ENCODE measurements at places on chromosomes 12 and 14.
A peak's percentile ranks its signal among the peaks of the same experiment; 100 is the strongest.

DNA sequence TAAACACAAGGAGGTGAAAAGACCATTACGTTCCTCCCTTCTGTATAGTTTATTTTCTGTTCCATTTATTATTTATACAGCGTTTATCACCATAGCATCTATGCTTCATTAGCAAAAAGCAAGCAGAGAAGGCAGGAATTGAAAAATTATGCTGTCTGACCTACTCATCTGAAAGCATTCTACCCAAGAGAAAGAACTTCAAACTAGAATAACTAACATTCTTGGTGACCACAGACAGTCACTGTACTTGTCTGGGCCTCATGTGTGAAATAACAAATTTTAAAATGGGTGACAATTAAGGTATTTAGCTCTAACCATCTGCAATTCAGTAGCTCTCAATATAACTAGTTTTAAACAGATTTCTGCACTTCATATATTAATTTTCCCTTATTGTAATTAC lies 29.3 kb upstream of the PDE3A start:
- DNase-seq = no peak

DNA sequence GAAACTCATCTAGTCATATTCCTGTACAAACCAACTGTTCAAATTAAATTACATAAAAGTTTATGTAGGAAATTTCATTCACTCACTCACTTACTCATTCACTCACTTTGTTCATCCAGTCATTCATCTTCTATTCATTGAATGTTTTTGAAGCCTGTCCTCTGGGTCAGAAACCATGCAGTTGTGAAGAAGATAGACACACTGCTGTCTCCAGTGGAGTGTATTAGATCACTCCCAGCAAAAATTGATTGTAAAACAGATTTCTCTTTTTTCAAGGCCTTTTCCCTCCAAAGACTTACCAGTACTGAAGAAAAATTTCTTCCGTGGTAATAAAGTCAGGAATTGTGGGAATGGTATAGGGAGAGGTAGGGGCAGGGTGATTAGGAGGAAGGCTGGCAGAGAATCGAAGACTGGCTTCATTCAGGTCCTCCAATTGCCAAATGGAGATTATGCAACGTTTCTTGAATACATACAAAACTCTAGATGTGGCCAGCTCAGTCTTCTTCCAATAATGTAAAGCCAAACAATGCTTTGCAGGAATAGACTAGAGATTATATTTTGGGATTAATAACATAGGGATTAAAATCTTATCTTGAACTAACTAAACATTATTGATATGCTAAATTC lies 9.1 kb downstream of the LRRK2 start:
- no peak for DNase-seq

- no peak for DNase-seq
Measured at GRCh38 chr14:67151082-67151666, 38.1 kb upstream of the GARIN2 start.

- no peak for DNase-seq
Measured at GRCh38 chr12:120412421-120412820, 25.5 kb upstream of the COX6A1 start.

DNA sequence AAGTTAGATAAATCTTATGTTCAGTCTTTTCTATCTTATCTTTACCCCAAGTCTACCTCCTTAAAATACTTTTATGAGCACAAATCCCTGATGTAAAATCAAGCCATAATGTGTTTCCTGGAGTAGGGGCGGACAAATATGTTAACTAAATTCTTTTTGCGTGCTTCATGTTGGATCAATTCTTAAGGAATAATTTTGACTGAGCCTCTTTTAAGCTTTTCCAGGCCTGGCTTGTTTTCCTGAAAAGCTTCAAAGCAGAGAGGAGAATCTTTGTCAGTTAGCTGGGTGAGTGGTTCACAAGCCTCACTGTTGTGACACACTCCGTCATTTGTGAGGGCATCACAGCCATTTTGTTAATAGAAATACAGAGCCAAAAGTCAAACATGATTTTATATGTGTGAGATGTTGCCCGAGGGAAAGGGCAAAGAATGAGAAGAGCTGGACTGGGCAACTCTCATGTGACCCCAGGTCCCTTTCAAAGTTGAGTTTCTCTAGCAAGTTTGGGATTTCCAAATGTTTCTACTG lies 468.9 kb downstream of the RGS6 start:
- DNase-seq = no peak

GRCh38 chr14:32217301-32217700 lies 14.2 kb upstream of the RNU6-8 start:
- DNase-seq = no peak

DNA sequence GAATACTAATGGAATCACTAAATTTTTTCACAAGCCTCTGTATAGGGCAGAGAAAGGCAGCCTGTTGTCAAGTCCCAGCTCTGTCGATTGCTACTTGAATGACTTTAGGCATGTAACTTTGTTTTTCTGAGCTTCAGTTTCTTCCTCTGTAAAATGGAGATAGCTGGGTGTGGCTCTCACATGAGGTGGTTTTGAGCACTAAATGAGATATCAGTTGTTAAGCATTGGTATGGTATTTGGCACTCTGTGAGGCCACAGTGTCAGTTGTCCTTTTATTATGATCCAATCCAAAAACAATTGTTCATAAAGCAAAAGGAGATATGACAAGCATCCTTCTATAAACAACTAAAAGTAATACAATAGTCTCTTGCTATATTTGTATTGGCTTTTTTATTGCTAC lies 120.6 kb downstream of the DUSP6 start:
- no peak for DNase-seq

DNA sequence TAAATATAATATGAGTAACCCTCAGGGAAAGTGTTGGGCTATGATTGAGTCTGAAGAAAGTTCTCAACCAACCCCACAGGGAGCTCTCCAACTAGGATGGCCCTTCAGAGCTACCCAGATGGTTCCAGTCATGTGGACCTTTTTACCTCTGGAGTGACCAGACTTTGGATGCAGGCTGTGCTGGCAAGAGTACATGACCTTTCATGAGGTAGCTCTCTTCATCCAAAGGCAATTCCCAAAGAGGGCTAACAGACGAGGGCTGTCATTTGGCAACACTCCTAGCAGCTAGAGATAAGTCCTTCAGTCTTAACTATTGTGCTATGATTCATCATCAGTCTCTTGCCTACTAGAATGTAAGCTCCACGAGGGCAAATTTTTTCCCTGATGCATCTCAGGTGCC lies 75.4 kb downstream of the DUSP6 start:
- DNase-seq = no peak

GRCh38 chr12:91009319-91009950 lies 4.7 kb upstream of the EPYC start:
- DNase-seq = no peak

- peak; percentile 13 for DNase-seq
Measured at GRCh38 chr12:119659289-119659897, 8.5 kb upstream of the PRKAB1 start.

DNA sequence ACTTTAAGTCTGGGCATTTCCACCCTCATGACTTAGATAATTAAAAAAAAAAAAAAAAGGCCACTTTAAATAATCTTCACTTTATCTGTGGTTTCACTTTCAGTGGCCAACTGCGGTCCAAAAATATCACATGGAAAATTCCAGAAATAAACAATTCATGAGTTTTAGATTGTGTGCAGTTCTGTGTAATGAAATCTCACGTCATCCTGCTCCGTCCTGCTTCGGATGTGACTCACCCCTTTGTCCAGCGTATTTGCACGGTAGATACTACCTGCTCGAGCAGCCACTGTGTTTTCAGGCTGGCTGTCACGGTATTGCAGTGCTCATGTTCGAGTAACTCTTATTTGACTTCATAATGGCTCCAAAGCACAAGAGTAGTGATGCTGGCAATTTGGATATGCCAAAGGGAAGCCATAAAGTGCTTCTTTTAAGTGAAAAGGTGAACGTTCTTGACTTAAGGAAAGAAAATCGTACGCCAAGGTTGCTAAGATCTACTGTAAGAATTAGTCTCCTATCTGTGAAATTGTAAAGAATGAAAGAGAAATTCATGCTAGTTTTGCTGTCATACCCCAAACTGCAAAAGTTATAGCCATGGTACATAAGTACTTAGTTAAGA lies 2.4 kb downstream of the E2F7 start:
- DNase-seq = no peak

DNA sequence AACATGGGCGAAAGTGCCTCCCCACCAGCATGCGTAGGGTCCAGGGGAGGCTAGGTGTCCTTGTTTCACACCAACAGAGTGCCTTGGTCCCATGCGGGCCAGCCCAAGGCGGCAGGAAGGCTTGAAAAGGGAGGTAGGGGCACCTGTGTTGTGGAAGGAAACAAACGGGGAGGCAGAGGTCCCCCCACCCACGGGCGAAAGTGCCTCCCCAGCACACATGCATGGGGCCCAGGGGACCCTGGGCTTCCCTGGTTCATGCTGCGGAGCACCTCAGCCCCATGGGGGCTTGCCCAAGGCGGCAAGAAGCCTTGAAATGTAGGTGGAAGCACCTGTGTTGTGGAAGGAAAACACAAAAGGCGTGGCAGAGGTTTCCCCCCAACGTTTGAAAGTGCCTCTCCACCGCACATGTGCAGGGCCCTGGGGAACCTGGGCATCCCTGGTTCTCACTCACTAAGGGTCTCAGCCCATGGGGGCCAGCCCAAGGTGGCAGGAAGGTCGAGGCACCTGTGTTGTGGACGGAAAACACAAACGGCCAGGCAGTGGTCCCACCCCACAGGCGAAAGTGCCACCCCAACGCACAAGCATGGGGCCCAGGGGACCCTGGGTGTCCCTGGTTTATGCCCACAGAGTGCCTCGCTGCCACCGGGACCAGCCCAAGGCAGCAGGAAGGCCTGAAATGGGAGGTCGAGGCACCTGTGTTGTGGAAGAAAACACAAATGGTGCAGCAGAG lies 374.7 kb downstream of the ALG10 start:
- DNase-seq = peak; percentile 1

GRCh38 chr12:124747426-124748161 lies 116.1 kb downstream of the SCARB1 start:
- no peak for DNase-seq

DNA sequence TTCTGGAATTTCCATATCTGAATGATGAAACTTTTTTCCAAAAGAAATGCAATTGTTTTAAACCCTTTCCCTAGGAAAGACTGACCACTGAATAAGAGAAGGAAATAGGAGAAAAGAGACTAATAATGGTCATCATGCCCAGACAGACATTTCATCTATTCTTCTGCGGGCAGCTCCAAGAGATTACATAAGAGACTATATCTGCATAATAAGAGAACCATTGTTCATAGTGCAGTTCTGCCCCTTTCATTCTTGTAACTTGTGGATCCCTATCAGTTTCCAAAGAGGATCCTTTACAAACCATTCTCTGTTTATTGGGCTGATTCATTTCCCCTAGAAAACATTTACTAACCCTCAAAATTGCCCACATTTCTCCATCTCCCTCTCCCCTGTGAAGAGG lies 197.8 kb downstream of the FSCB start:
- no peak for DNase-seq

DNA sequence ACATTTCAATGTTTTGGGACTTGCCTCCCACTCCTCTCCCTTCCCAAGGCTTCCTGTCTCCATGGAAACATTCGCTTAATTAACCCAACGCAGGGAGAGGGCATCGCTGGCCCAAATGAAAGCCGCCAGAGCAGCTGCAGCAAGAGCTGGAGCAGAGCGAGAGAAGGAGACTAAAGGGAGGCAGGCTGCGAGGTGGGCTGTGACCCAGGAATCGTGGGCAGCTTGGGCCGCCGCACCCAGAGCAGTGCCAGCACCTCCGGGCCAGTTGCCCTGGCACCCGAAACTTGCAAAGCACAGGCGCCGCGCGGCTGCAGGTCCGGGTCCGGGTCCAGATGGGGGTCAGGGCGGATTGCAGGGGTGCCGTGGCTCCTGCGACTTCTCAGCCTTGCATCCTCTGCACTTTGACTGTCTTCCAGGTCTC lies 43.5 kb upstream of the PTPRQ start:
- no peak for DNase-seq

DNA sequence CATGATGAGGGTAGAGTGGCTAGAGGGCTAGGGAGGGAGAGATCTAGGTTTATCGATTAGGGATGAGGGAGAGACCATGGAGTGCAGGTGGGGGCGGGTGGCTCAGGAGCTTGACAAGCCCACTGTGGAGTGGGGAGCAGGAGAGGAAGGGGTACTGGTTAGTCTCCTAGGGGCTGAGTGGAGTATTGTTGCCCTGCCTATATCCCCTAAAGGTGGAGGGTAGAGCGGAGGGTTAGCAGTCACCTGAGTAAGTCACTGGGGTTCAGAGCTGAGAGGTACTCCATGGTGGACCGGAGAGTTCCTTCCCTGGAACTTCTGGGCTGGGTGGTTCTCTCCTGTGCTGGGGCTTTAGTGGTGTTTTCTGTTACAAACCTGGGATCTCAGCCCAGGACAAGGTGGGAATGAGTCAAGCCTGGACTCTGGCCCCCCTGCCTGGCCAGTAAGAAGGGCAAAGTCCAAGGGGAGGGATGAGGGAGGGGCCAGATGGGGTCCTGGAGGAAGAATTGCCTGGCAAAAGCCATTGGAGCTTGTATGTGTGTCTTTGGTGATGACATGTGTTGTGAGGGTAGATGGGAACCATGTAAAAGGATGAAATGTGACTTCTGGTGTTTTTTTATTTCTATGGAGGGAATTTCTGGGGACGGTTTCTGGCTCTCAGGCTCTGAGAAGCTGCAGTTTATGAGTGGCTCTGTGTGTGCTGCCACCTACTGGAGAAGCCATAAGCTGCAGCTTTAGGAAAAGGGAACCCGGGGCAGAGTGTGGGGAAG lies at the start of gene CIDEB:
Gene CIDEB (minus strand): TSS at position 403 of the 767 bp plus-strand sequence. CDS start 119 bp downstream, at position 284.
- peak; percentile 50 for DNase-seq

DNA sequence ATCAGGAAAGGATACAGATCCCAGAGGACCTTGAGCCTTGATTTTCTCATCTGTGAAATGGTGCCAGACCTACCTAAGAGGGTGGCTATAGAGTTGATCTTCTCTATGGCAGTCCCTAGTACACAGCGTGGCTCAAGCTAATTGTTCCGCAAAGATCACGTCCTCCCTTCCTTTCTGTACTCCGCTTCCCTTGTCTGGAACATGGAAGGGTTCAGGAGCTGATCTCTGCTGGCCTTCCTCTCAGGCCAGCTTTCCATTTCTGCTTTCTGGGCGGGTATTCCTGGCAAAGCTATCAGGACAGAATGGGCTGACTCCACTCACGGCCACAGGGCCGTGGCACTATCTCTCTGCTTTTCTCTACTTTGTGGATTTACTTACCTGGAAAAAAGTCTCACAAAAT lies 6.5 kb downstream of the CAMKK2 start:
- DNase-seq = no peak

GRCh38 chr12:45498645-45499044 lies 230.9 kb upstream of the ARID2 start:
- DNase-seq = no peak

- peak; percentile 32 for DNase-seq
Measured at GRCh38 chr14:22070119-22070982, 396.7 kb upstream of the OR4E1 start.

Measured in stimulated activated CD4-positive, alpha-beta T cell treated with anti-CD3 and anti-CD28 coated beads, Interleukin-4, amount 100 ng/mL, for 4 hours (primary cell).